Activated T-helper 1 cell treated with anti-CD3 and anti-CD28 coated beads, Interleukin-12 subunit alpha, Interleukin-12 subunit beta, Interleukin-2, Interleukin-4 antibody, amounts not matched to agents 30 ng/mL and 10 ng/mL and 1 ng/mL, durations not matched to agents 14 hours and 24 hours and 36 hours (primary cell): ENCODE measurements at places on chromosomes 13 and 19.
A peak's percentile ranks its signal among the peaks of the same experiment; 100 is the strongest.

- peak; percentile 66 for DNase-seq
Observed at GRCh38 chr19:49554701-49555181, 25.6 kb downstream of the NOSIP start.

GRCh38 chr19:14405758-14406644 lies 13.1 kb downstream of the DDX39A start:
- peak; percentile 85 for DNase-seq

DNA sequence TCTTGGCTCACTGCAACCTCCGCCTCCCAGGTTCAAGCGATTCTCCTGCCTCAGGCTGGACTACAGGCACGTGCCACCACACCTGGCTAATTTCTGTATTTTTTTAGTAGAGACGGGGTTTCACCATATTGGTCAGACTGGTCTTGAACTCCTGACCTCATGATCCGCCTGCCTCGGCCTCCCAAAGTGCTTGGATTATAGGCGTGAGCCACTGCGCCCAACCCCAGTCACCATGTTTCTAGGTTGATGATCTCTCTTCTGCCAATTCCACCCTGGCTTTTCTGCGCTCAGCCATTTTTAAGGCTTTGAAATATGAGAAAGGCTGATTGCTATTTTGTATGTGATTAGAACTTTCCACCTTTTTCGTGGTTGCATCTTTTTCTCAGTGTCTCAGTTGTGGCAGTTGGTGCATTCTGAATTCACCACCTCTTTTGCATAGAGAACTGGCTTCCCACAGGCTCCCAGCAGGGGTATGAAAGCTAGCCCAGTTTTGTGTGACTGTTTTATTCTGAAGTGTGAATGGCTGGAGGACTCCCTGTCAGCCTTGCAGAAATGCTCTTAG lies 15.5 kb downstream of the CEACAM1 start:
- DNase-seq, result no peak

GRCh38 chr19:4115050-4115817 lies 8.7 kb downstream of the MAP2K2 start:
- DNase-seq, result peak; percentile 60

DNA sequence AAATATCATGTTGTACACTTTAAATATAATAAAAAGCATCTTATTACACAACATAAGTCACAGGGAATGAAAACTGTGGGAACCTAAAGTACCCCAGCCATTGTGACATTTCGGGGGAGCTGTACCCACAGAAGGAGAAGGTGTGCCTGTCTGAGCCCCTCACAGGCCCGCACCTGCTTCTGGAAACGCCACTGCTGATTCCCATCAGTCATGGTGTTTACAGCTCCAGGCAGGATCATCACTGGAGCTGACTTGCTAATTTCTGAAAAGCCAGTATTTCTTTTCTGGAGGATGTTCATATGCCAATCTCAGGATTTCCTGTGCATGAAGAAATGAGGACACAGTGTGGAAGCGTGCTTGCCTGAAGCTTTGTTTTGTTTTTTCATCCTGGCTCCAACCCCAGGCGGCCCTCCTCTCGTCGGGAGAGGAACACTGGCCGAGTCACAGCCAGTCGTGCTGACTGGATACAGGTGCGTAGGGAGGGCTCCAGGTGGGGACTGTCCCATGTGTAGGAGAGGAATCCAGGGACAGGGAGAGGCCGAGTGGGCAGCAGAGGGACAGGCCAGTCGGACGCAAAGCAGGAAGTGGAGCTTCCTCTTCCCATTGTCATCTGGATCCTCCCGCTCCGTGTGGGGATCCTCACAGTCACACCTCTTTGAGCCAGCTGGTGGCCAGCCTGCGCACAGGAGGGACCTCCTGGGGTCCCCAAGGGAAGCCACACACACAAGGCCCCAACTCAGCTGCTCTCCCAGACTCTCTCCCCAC lies 4.2 kb upstream of the ATP12A start:
- DNase-seq, result no peak

DNA sequence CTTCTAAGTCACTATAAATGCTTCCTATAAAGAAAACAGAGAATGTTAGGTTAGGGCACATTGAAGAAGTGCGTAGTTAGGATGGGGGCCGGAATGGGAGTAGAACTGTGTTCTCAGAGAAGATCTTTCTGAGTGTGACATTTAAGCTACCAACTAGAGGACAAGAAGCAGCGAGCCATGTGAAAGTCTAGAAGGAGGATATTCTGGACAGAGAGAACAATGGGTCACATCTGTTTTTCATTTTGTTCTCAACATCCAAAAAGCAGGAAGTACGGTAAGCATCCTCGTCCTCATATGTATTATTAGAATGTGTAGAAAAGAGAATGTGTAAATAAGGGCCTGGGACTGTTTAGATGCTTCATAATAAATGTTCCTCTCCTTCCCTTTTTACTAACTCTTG lies 44.5 kb upstream of the PARP4 start:
- DNase-seq, result no peak

- no peak for DNase-seq
Observed at GRCh38 chr13:77136902-77137420, 110.0 kb upstream of the FBXL3 start.

DNA sequence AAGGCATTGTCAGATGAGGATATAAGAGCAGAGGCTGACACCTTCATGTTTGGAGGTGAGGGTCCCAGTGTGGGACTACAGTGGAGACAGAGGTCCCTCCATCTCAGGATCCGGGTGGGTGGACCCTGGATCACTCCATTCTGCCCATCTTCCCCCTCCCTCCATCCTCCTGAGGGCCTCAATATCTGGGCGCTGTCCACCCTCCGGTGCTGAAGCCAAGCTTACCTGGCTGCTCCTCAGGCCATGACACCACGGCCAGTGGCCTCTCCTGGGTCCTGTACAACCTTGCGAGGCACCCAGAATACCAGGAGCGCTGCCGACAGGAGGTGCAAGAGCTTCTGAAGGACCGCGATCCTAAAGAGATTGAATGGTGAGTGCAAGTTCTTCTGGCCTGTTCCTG lies 11.9 kb downstream of the CYP4F12 start:
- no peak for DNase-seq

DNA sequence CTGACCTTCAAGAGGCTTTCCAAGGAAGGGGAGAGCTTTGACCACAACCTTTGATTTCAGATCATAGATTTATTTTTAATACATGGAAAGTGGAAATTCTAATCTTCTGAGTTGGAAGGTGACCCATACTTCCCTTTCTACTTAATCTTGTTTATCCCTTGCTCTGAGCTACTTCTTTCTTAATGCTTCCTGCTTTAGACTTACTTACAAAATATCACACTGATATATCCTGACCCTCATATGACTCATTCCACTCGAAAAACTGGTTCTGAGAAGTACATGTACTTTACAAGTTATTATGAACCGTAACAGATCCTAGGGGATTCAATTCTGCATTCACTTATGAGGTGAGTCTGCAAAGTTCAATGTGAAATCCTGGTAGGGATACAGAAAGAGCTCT lies 76.2 kb upstream of the IRS2 start:
- DNase-seq, result no peak

- DNase-seq, result no peak
Observed at GRCh38 chr13:81051873-81052272, 710.9 kb upstream of the SPRY2 start.

DNA sequence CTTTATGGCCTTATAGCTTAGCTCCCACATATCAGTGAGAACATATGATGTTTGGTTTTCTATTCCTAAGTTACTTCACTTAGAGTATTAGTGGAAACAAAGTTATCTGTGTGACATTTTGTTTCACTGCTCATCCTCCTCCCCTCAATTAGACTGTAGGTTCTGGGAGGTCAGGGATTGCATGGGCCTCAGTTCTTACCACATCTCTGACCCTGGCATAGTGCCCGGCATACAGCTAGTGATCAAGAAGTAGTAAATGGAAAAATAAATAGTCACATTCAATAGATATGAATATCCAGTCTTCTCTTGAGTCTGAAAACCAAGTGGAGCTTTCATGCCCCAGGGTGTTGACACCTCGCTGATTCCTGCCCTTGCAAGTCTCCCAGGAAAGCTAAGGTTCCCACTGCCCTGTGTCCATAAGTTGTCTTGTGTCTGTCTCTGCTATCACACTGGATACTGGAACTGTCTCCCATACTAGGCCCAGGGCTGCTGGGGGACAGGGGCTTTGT lies 249.5 kb upstream of the TSHZ3 start:
- no peak for DNase-seq

DNA sequence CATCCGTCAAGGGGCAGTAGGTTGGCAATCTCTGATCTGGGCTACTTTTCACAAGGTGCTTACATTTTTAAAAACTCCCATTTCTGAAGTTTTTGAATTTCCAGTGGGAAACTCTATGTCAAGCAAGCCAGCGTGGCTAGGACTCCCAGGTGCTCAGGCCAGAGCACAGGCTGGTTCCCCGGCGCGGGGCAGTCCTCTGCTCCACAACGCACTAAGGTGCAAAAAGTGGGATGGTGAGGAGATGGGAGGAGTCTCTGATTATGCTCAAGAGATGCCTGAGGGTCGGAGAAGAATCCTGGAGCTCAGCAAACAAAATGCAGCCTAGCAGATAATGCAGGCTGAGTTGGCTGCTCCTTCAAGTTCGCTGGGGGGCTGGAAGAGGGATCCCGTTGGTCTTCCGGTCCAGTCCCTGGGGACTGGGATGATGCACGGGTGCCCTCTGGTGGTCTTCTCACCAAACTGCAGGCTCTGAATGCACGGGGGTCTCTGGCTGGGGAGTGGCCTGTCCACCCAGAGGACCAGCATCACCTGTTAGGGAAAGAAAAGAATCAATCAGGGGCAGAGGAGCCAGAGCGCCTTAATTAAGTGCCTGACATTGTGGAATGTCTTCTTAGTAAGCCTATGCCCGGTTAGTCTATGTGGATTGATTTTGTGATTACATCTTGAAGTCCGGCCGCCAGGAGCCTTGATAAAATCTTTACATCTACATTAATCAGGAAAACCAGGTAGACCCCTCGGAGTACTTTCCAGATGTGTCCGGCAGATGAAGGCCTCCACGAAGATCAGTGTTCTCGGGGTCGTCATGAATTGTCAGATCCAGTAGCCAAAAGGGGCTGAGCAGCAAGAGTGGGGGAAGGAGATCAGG lies 244.4 kb upstream of the MAB21L1 start:
- DNase-seq, result peak; percentile 1

- peak; percentile 62 for DNase-seq
Observed at GRCh38 chr13:110561344-110562035, at the start of gene RAB20. TSS of gene RAB20 (minus strand) at chr13:110561722. CDS start at chr13:110561519, 203 bp downstream.

GRCh38 chr19:5805462-5806132 lies 730 bp downstream of the NRTN start:
- peak; percentile 29 for DNase-seq

GRCh38 chr19:41436674-41436951 lies 3.1 kb downstream of the DMAC2 start:
- DNase-seq, result no peak

GRCh38 chr19:46967578-46968032 lies 52.0 kb upstream of the NPAS1 start:
- peak; percentile 24 for DNase-seq

GRCh38 chr13:102940770-102941169 lies 94.9 kb downstream of the ERCC5 start:
- DNase-seq, result no peak

DNA sequence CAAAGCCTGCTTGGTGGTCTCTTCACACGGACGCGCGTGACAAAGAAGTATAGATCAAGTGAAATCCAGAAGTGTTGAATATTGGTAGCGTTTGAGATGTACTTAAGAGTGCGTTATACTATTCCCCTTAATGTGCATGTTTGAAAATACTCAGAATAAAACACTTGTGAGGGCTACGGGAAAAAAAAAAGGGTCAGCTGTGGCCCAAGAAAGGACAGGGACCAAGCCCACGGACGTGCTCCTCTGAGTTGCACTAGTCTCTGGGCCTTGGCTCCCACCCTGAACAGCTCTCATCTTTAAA lies 622 bp upstream of the RBM42 start:
- DNase-seq, result no peak

GRCh38 chr19:20840371-20840770 lies 64.3 kb downstream of the ZNF66 start:
- no peak for DNase-seq
